ENCODE measurements at places on chromosomes 6 and 20.

DNA sequence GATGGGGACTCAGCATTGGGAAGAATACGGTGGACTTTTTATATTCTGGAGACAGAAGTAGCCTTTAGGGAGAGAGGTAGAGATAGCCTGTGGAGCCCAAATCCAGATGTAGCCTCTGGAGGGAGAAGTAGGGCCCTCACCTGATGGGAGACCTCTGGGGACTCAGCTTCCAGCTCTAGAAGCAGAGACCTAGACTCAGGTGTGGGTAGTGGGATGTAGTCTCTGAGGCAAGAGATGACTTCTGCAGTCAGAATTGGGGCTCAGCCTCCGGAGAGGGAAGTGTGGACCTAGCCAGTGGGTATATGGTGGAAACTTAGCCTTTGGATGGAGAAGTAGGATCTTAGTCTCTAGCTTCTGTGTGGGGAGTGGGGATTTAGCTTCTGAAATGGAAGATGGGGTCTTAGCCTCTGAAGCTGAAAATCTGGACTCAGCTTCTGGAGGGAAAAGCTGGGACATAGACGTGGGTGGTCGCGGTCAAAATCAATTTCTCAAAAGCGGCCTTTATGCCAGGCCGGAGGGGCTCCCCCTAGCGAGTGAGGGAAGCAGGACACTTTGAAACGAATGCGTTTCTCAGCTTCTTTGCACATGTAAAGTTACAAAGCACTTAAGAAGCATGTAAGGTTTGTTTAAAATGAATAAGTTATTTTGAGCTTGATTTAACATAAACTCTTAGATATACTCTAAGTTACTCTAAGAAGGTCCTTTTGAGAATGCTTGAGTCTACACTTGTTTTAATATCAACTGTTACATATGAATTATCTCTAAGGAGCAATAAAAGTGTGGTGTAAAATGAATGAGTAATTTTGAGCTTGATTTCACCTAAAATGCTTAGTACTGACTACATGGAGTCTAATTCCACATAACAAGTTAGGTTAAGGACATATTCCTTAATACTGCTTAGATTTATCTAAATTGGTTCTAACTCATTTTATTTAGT lies 12.9 kb upstream of the ZNF343 start:
- DNase-seq: no peak

DNA sequence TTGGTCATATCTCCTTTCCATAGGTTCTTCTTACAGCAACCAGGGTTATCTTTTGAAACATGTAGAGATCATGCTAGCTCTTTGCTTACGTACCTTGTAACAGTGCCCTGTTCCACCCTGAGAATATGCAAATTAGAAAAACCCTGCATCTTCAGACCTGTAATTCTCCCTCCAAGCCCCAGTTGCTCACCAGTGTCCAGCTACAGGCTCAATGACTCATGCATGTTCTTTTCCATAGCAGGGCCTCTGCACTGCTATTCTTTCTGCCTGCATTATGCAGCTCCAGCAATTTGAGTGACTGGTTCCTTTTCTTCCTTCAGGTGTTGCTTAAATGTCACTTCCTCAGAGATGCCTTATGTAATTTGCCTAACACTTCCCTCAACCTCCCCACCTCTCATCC lies 636.2 kb downstream of the KHDRBS2 start:
- no peak for DNase-seq

DNA sequence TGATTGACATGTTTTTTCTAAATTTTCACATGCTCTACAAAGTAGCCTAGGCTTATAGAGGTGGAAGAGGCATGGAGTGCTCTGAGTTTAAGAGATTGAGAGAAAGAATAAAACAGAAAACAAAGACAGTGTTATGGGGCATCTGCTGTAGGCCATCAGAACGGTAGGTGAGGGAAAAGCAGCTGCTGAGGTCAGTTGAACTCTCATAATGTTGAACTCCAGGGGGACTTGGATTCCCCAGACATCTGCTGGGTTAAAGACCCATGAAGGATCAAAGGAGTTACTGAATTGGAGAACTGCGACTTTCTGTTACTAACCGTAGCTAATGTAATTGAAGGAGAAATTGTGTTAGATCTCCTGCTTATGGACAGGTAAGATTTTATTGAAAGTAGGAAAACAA lies 333.9 kb downstream of the TFAP2B start:
- DNase-seq: no peak

DNA sequence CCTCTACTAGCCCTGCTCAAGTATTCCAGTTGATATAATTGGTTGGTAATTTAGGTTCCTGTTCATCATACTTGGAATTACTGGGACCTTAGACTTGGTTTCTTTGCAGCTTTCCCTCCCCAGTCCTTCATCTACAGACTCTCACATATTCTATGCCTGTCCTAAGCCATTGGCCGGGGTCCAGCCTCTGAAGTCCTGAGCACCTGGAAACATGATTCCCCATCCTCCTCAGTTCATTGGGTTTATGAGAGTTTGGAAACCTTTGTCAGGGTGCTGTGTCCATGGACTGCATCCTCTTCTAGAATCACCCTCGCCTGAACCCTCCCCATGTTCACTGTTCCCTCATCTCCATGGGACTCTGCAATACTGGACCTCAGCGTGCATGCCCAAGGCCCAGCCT lies 8.8 kb downstream of the GSTA2 start:
- DNase-seq: no peak

DNA sequence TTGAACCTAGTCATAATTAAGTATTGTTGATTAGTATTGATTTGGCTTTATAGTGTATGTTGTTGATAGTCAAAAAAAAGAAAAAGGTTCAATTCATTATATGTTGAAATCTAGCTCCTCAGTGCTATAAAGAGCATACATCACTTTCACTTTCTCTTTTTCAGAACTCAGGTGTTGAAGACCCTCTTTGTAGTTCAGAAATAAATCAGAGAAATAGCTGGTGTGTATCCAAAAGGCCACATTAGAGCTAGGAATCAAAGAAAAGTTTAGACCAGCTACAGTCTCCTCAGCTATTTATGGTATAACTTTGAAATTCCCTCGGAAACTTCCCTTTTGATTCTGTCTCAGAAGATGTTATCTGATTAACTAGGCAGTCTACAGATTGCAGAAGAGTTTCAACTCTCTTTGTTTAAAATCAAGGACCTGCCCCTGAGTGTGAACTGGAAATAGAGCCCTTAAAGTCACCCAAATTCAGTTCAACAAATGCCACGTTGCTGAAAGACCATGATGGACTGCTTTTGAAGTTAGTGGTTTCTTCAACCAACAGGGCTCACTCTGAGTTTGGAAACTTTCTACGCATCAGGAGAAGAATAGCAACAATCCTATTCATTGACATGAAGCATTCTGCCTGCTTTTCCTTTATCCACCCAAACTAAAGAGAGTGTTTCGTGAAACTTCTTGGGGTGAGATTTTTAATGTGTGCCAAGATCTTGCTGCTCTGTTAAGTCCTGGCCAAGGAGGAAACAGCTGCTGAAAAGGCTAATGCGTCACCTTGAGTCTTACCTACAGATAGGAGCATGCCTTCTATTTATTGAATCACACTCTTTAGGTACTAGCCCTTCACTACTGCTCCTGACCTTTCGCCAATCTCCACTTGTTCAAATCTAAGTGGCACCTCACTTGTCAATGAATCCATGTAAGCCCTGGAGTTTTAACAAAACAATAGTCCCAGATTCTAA lies 111.7 kb downstream of the TNFRSF21 start:
- DNase-seq: no peak

DNA sequence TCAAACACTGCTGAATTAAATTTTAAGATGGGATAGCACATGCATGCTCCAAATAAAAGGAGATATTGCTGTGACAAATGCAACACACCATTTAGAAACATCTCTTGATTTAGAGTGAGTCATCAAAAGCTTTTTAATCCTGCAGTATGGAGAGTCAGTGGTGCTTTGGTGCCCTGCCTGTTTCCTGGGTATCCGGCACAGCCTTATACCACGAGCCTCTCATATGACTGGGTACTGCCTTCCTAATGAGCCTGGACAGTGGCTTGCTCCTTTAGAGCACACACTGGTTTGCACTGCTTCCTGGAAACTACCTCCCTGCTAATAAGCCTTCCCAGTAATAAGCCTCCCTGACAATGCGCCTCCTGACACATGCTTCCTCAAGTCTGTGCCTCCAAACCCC lies 65.3 kb upstream of the KCNK16 start:
- DNase-seq: no peak

DNA sequence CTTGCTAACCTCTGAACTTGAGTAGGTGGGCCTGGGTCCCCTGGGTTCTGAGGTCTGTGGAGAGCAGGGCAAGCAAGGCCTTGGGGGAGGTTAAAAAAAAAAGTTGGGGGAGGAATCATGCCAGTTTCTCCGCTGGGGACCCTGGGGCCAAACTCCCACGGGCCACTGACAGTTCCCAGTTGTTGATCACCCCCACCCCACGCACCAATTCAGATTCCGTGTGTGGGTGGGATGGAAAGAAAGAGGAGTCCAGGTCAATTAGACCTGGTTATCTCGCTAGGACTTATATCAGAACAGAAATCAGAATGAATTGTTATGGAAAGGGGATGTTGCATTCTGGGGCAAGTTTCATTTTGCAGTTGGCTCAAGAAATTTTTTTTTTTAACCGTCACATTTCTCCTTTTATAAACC lies 46.7 kb upstream of the SUPT3H start:
- no peak for DNase-seq

Data from forelimb muscle (tissue), 1 donor.